ENCODE measurements at places on chromosomes 16 and 17.

DNA sequence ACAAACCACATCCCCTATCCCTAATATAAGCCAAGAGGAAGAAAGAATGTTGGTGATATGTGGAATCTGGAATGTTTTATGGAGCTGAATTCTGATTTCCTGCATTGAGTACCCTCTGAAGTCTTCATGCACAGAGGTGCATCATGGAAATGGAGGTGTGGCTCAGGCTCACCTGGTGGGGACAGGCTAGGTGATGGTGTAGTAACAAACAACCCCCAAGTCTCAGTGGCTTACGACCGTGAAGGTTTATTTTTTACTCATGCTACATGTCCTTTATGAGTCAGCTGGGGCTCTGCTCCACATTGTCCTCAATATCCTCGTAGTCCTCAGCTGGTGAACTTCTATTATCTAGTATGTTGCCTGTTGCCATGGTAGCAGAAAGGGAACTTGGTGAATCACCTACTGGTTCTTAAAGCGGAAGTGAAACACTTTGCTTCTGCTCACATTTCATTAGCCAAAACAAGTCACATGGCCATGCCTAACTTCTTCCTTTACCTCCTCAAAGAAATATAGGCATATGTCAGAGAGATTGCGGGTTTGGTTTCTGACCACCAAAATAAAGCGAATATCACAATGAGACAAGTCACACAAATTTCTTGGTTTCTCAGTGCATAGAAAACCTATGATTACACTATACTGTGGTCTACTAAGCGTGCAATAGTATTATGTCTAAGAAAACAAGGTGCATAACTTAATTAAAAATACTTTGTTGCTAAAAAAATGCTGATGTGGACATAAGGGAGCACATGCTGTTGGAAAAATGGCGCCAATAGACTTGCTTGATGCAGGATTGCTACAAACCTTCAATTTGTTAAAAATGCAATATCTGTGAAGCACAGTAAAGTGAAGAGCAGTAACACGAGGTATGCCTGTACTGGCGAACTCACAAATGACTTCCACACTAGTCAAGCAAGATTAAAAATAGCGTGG, at the start of gene PMFBP1:
PMFBP1 (minus strand) TSS at position 51 of the 930 bp plus-strand sequence. CDS start 947 bp downstream, outside the sequence.
- peak; percentile 98 for DNase-seq

GRCh38 chr17:50681263-50682200, 26.2 kb downstream of the ANKRD40 start:
- DNase-seq: peak; percentile 81

DNA sequence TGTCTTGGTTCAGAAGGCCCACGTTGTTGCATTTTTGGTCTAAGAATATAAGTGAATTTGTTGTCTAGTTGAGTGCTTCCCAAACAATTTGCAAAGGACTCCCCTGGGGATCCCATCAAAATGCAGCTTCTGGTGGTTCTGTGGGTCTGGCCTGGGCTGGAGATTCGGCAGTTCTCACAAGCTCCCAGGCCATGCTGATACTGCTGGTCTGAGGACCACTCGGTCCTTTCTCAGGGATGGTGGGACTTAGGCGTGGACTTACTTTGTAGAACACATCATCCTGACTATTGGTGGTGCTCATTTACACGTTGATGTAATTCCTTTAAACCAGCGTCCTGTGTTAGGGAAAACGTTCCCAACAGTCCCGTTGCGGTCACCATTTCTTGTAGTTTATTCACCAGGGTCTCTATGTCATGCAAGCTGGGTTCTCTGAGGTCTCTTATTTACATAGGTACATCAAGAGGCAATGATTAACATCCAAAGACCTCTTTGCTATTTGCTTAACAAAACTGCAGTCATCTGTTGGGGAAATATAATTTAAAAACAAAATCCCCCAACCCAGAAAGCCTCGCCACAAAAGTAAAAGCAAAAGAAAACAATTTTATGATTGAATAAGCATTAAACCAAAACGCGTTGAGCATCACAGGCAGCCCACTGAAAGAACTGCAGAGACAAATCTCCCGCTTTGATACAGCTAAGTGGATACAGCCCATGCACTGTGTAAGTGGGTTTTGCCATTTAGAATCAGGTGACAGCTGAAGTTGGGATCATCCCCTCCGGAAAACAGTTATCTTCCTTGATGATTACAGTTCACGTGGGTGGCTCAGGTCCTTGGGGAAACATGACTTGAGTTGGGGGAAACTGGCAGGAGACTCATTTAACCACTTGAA, 39.0 kb upstream of the SEC14L1 start:
- no peak for DNase-seq

DNA sequence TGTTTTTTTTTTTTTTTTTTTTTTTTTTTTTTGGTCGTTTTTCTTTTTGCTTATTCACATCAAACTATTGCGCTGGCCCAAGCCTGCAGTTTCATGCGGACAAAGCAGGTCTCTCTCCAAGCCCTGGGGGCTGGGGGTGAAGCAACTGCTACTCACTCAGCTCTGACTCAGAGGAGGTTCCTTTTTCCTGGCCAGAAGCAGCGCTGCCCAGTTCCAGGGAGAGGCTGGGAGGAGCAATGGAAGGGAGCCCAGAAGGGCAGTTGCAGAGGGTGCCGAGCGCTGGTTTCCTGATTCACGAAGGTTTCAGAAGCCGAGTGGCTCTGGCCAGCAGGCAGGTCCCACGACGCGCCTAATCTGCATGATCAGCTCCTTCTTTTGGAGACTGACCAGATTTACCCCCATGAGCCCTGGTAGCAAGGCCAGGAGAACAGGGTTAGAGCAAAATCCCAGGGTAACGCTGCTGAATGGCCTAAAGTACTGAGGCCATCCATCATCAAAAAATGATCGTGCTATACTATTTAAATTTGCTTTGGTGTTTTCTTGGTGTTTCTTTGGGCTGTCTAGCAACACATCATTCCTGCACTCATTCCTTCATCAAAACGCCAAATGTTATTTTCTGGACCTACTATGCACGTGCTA, 144.7 kb upstream of the SOX9 start:
- no peak for DNase-seq

DNA sequence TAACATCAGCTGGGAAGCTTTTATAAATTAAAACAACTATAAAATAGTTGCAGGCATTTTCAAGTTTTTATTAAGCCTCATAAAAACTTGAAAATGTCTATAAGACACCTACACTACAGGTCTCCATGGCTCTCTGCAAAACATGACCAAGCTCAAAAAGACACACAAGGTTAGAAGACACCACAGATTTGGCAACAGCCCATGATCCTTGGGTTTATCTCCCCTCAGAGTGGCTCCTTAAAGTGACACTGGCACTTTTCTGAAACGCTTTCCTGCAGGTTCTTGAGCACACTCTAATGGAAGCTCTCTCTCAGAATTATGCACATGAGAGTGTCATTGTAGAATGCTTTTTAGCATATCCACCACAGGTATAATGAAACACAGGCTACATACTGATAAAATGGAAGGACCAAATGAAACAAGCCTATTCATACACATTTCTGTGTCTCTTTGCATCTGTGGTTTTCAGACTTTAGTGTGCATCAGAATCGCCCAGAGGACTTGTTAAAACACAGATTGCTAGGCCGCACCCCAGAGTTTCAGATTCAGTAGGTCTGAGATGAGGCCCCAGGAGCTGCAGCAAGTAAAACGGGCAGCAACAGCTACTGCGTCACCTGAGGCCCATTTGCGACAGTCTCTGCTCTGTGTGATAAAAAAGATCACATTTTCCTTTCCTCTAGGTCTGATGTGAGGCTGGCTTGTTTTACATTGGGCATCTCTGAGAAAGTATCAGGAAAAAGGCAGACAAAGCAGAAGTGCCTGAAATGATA, 75.0 kb upstream of the WSB1 start:
- no peak for DNase-seq

DNA sequence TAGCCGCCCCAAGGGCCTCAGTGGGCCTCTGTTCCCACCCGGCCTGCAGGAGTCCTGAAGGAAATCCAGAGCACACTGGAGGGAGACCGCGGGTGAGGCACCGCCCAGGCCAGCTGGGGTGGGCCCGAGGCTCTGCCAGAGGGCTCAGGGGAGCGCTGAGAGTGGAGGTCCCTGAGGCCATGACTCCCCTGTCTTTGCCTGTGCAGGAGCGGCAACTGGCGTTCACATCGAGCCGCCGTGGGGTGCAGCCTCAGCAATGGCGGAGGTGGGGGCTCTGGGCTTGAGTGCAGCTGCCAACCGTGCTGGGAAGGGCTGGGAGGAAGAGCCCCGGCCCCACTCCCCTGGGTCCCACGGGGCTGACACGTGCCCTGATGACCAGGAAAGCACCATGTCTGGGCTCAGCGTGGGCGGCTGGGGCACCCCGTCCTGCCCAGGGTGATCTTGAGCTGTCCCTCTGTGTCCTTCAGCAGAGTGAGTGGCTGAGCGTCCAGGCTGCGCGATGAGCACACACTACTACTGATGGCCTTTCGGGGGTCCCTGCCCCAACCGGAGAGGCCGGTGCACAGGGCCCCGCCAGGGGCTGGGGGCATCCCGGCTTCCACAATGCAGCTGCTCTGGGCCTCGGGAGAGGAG, 13.1 kb upstream of the MYO15B start:
- no peak for DNase-seq

DNA sequence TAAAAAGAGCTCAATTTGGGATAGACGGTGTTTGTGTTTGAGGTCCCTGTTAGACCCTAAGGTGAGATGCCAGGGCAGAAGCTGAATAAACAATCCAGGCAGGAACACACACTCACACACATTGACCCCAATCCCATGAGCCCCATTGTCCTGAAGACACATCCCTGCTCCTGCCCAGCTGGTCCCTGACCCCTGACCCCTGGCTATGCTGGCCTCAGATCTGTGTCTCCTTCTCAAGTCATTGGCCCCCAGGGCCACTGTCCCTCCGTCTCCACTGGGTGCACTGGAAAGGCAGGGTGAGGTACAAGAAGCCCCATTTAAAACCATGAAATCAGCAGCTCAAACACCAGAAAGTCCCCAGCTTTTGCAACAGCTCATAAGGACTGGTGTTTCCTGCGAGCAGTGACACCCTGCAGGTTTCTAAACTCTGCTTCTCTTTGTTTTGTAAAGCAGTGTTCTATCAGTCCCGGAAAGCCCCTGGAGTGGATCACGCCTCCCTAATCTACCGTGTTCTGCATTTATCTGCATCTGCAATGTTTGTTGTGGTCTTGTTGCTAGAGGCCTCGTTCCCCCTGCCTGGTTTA, 18.0 kb upstream of the ASGR2 start:
- DNase-seq: peak; percentile 93

GRCh38 chr16:68869492-68870088, 26.3 kb downstream of the TANGO6 start:
- no peak for DNase-seq

DNA sequence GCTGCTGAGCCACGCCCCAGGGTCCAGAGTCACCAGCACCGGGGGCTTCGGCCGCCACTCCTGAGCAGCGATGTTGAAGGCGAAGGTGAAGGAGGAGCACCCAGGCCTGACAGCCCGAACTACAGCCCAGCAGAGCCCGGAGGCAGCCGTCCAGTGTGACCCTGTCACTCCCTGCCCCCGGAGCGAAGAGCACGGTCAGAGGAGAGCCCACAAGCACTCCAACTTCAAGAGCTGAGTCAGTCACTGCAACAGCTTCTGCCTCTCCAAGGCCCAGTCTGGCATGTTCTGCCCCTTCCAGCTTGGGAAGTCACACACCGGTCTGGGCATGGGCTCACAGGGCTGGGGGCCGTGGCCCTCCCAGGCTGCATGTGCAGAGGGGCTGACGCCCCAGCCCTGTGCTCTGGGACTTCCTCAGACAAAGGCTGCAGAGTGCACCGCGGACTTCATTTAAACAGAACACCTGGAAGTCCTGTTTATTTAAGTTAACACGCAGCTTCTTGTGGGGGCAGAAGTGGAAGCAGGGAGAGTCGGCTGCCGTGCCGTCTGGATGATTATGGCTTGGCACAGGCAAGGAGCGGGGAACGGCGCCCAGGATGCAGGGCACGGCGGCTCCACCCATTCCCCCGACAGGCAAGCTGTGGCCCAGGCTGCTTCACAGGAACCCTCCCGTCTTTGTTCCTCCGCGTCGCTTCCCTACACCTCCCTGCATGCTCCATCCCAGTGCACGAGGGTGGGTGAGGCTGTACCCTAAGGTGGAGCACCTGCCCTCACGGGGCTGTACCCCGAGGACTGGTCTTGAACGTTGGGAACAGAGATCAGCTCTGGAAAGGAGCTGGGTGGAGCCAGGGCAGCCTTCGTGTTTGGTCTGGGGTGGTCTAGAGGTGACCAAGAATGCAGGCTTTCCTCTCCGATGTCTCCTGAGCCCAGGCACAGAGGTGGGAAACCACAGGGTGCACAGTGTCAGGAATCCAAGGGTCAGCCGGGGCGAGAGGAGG, 68.9 kb upstream of the METRNL start:
- no peak for DNase-seq

- peak; percentile 88 for DNase-seq
Observed at GRCh38 chr16:15954814-15955151, 5.4 kb downstream of the ABCC1 start.

DNA sequence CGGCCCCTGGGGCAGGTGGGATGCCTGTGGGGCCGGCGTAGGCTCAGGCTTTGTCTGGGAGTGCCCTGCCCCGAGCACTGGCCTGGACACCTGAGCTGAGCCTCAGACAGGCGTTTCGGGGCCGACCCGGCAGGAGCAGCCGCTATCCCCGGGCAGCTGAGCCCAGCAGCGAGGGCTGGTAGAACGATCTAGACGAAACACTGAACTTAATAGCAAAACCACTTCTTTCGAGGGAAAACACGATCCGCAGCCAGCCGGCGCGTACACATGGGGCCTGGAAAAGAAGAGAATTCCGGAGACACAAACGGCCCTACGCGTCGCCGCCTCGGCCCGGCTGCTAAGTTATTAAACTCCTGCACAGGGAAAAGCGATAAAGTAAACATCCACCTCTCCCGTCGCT, 22.0 kb upstream of the SSTR5 start:
- DNase-seq: no peak

GRCh38 chr16:83774066-83774465, 33.7 kb upstream of the HSBP1 start:
- DNase-seq: peak; percentile 84

DNA sequence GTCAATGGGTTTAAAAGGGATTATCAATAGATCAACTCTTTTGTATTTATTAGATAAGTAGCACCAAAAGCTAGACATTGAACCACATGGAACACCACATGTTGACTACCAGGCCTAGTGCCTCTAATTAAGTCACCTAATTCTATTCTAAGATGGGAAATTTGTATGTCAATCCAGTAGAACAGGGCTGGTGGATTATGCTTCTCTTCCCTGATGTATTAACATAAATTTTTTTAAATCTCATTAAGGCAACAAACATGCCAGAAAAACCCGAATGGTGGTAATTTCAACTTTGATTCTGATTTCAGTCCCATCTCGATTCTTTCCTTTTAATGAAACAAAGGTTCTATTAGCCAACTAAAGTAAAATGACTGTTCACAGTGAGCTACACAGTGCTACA, 92.6 kb downstream of the KANSL1 start:
- DNase-seq: no peak

All from suppressor macrophage treated with lipopolysaccharide for 4 hours (primary cell).